Effector CD8-positive, alpha-beta T cell (primary cell): ENCODE measurements at places on chromosomes 13 and 19.

DNA sequence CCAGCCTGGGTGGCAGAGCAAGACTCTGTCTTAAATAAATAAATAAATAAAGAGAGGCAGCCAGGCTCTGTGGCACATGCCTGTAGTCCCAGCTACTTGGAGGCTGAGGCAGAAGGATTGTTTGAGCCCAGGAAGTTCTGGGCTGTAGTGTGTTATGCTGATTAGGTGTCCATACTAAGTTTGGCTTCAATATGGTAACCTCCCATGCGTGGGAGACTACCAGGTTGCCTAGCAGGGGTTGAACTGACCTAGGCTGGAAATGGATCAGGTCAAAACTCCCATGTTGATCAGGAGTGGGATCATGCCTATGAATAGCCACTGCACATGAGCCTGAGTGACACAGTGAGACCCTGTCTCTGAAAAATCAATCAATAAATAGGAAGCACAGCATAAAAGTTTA lies 4.0 kb upstream of the SNRNP70 start:
- DNase-seq, result no peak

- DNase-seq, result no peak
Measured at GRCh38 chr19:45528149-45528743, 21.0 kb downstream of the VASP start.

DNA sequence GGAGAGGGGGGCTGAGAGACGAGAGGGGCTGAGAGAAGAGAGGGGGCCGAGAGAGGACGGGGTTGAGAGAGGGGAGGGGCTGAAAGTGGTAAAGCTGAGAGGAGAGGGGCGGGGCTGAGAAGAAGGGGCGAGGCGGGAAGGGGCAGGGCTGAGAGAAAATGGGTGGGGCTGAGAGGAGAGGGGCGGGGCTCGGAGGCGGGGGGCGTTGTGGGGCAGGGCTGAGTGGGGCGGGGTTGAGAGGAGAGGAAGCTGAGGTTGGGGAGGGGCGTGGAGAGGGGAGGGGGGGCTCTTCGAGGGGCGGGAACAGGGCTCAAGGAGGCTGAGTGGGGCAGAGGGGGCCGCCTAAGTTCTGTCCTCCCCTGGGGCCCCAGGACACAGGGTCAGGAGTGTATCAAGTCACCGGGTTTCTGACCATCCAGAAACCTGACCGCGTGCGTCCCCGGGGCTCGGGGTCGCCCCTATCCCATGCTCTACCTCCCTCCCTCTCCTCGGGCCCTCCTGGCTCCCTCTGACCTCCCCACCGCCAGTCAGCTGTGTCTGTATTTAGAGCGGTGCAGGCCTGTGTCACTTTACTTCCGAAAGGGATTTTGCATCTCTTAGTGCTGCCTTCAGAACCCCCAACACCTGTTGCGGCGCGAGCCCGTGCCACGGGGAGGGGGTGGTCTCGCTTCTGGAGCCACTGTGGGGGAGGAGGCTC lies 38.6 kb upstream of the SEMA6B start:
- DNase-seq, result peak; percentile 46

DNA sequence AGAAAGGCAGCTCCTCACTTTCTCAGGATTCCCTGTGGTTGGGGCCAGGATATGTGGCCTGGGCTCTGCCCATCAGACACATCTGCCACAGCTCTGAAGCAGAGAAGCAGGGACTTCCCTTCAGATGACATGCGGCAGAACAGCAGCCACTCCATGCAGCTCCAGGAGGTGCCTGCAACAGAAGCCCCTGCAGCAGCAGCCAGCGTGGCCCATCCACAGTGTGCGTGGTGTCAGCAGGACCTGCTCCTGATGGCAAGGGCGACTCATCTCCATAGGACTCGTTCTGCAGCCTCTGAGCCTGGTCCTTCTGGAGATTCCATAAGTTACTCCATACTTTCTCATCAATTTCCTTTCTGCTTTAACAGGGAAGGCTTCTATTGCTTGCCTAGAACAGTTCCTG lies 105.0 kb downstream of the SUCLA2 start:
- no peak for DNase-seq

- DNase-seq, result no peak
Measured at GRCh38 chr19:16067205-16067938, 8.9 kb upstream of the TPM4 start.

- DNase-seq, result no peak
Measured at GRCh38 chr19:3897936-3898335, 17.5 kb downstream of the ATCAY start.

GRCh38 chr13:20101467-20102316 lies 59.2 kb downstream of the GJA3 start:
- DNase-seq, result no peak

GRCh38 chr19:49585023-49585422 lies 3.9 kb downstream of the PRRG2 start:
- DNase-seq, result no peak

GRCh38 chr19:39679791-39680168 lies 24.1 kb downstream of the LGALS16 start:
- DNase-seq, result no peak

- DNase-seq, result no peak
Measured at GRCh38 chr13:108026680-108027410, 188.5 kb downstream of the LIG4 start.
